Nucleus accumbens (tissue), 56 donors: ENCODE measurements at places on chromosomes 5 and 9.

GRCh38 chr5:140258016-140258415 lies 44.9 kb downstream of the PFDN1 start:
- no peak for DNase-seq

DNA sequence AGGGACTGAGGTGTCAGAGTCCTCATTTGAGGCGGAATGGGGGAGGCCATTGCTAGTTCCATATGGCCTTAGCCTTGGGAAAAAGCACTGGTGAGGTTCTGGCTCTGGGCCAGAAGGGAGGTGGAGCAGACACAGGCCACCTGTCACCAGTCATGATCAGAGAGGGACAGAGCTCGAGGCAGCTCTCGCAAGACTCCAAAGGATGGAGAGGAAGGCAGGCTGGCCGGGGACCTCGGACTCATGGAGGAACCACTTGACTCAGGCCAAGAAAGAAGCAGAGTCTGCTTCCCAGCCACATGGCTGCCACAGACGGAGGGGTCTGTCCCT lies 29.2 kb upstream of the NSMF start:
- DNase-seq = no peak

DNA sequence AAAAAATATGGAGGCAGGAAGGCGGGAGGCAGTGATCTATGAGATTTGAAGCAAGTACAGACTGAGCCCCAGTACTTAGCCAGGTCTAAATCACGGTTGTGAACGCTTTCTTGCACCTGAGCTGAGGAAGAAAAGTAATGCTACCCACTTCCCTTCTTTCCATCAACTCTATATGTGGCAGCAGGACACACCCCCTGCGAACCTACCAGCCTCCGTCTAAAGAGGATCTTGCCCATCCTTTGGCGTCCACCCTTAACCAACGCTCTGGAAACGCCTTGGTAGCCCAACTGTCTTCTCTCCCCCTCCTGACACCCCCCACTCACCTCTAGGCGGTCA lies 545 bp downstream of the HMGCS1 start:
- no peak for DNase-seq

- DNase-seq = no peak
Measured at GRCh38 chr5:55591686-55592085, 56.9 kb upstream of the PLPP1 start.

GRCh38 chr5:89230178-89230577 lies 347.2 kb upstream of the MEF2C start:
- DNase-seq = no peak
